NCI-H526 treated with DMSO at 0.1 percent for 48 hours (cell line): ENCODE measurements at places on chromosomes 13 and 19.

DNA sequence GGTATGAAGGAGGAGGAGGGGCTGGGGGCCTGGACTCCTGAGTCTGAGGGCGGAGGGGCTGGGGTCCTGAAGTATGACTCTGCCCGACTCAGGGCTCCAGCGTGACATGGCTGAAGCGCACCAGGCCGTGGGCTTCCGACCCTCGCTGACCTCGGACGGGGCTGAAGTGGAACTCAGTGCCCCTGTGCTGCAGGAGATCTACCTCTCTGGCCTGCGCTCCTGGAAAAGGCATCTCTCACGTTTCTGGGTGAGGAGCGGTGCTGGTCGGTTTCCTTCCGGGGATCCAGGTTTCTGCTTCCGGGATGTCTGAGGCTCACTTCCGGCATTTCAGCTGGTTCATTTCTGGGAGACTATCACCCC, 1.2 kb downstream of the CPT1C start:
- no peak for DNase-seq

GRCh38 chr19:39432677-39433025, 3.1 kb downstream of the RPS16 start:
- no peak for DNase-seq

- no peak for DNase-seq
These were observed 104.6 kb upstream of the IPO5 start for GRCh38 chr13:97848886-97849285.

GRCh38 chr19:50362656-50363424, 2.6 kb downstream of the NAPSA start:
- DNase-seq: no peak
